ENCODE measurements at places on chromosomes 2 and 18.

DNA sequence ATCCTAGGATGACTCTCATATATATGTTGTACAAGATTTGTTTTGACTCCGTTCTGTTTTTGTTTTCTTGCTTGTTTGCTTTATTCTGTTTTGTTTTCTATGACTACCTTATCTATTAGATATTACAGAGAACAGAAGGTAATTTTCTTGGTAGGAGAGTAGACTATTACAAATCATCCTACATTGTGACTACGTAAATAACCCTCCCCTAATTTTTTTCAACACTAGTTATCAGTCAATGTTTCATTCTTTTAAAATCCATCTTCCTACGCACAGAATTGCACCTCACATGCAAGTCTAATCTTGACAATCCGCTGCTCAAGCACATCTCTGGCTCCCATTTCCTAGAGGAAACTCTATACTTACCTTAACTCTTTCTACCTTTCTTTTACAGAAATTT lies 792.3 kb upstream of the PIK3C3 start:
- no peak for DNase-seq

- no peak for DNase-seq
Measured at GRCh38 chr2:26072925-26073768, 39.3 kb downstream of the RAB10 start.

DNA sequence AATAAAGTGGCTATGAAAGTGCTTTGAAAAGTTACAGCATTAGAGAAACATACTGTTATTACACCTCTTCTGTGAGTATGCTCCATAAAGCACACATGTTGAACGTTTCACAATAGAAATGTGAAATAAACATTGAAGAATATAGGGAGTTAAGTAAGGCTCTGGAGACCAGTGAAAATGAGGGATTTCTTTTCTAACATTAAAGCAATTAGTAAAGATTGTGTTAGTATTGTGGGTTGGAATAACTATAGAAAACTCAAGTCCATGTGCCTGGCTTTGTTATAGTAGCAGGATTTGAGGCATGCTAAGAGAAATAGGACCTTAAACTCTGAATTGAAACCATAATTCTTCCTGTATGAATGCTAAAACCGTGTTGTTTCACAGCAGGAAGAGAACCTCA lies 63.1 kb downstream of the GLS start:
- no peak for DNase-seq

DNA sequence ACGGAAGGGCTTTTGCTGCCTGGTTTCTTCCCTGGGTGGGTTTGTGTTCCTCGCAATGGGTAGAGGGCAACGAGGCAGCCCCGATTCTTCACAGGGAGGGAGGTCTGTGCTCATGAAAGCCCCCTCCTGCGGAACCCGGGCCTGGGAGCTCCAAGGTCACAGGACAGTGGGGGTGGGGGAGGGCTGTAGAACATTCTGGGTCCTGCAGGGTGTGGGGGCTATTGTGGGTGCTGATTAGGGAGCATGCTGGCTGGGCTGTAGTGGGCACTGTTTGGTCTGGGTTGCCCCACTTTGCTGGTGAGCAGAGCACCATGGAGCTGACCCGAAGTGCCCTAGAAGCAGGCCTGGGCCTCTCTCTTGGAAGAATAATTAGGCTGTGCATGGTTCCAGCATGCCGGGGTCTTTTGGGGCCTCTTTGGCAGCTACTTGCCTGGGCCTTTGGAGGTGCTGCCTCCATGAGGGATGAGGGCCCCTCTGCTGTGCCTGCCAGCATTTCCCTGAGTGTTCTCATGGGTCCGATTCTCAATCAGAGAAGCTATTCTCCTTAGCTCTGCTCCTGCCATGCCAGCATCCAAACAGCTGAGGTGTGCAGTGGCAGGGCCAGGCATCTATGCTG lies 232.2 kb upstream of the HS6ST1 start:
- DNase-seq = no peak

GRCh38 chr2:17752892-17753802 lies 463 bp downstream of the SMC6 start:
- DNase-seq = peak; percentile 3

- DNase-seq = no peak
Measured at GRCh38 chr2:224892574-224893204, 149.6 kb downstream of the DOCK10 start.
